ENCODE measurements at places on chromosomes 16 and 17.

GRCh38 chr16:84844049-84844350, 24.2 kb downstream of the CRISPLD2 start:
- DNase-seq = no peak

DNA sequence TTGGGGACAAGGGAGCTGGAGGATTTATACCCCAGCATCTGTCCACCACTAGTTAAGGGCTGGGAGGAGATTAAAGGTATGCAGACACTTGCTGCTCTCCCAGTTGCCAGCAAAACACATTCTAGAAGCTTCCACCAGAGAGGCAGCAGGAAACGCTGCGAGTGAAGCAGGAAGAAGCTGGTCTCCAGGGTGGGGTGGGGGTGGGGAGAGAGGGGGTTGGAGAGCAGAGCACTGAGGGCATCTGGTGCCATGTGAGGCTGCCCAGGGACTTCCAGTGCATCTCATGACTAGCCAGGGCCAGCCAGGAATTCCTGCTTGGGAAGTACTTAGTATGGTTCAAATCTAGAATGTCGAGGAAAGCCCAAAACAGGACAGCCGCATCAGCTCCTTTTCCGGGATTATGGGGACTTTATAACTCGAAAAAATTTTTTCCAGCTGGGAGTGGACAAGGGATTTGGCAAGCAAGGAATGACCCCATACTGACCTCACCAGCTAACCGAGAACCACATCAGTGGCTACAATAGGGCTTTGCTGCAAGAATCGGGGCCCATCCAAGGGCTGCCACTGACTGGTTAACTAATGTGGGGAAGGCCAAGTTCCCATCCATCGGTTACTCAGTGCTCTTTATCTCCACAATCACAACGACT, 26.2 kb upstream of the AXIN2 start:
- no peak for DNase-seq

- no peak for DNase-seq
Measured at GRCh38 chr17:38451840-38452529, 23.7 kb downstream of the ARHGAP23 start.

DNA sequence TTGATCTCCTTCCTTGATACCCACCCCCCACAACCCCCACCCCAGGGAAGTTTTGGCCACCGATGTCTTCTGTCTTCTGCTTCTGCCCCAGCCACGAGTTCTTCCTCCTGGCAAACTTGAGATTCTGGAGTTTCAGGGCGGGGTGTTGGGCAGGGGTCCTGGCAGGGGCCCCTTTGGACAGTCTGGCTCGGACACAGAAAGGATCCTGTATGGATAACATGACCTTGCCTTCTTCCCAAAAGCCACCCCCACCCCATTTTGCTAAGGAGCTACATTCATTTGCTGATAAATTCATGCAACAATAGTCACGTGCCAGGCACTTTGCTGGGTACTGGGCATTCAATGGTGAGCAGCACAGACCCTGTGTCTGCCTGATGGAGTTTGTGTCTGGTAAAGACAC, 5.9 kb upstream of the COL1A1 start:
- DNase-seq = no peak

- DNase-seq = no peak
Measured at GRCh38 chr17:49926886-49927285, 42.1 kb upstream of the DLX4 start.

DNA sequence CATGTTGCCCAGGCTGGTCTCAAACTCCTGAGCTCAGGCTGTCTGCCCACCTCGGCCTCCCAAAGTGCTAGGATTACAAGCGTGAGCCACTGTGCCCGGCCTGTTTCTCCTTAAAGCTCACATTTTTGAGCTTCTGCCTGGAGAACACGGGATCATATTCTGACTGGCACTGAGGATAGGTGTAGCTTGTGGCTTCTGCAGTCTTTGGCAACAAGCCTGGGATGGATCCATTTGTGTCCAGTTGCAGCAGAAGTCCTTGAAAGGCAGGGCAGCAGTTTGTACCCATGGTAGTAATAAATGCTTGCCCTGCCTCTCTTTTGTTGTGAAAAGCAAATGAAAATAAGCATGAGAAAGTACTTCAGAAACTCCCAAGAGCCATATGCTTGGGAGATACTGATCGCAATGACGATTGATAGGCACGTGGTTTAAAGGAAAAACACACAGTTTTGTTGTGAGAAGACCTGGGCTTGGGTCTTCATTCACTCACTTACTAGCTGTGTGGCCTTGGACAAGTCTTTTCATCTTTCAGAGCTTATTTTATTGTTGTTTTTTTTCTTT, 3.1 kb upstream of the CORO7 start:
- no peak for DNase-seq

DNA sequence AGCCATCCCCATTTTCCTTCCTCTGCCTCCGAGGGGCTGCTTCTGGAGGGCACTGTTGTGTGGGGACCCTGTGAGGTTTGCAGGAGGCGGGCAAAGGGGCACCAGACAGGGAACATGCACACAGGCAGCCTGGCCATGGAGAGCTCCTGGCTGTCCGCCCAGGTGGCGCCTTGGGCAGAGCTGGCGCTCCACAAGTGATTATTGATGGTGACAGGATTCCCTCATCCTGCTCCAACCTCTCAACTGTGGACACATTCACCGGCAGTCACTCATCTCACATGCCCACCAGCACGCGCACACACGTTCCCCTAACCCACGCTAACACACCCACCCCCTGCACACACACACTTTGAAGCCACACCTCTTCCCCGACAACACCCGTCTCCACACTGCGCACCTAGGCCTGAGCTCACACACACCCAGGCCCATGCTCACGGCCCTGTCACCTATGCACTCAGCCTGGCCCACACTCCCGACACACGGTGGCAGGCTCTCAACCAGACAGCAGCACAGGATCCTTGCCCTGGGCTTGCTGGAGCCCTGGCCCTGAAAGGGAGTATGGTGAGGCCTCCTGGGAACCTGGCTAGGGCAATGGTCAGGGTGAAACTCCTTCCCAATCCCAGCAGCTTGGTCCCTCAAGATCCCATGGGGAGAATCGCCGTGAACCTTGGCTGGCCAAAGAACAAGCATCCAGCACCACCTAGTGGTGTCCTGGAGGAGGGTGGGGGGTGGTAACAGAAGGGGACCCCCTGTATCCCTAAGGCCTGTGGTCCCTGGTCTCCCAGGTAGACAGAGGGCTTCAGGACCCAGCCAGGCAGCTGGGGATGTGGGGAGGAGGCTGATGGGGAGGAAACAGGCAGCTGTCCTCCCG, 3.6 kb downstream of the PNMT start:
- DNase-seq = no peak

DNA sequence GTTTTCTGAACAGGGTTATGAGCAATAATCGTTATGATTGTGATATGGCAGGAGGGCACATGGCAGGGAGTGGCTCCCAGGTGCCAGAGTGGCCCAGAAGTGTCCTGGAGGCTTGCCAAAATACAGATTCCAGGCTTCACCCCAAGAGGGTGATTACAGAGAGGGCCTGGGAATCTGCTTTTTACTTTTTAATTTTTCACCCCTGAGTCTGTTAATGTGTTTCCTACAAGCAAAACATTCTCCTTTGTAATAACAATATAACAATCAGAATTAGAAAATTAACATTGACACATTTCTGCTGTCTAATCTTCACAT, 212.4 kb downstream of the SNX29 start:
- no peak for DNase-seq

GRCh38 chr16:48999508-48999907, 282.1 kb downstream of the CBLN1 start:
- no peak for DNase-seq

DNA sequence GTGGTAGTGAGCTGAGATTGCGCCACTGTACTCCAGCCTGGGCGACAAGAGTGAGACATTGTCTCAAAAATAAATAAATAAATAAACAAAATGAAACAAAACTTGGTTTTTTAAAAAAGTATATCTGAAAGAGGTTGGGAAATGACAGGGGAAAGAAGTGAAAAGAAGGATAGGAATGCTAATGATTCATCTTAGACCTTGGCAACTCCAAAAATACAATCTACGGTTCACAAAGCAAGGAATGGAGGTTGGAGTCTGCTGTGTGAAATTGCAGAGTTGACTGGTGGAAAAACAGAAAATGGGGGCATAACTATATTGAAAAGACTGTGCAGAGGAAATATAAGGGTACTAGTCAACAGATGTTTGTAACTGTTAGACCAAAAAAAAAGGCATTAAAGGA, 40.0 kb upstream of the CD300E start:
- DNase-seq = no peak

DNA sequence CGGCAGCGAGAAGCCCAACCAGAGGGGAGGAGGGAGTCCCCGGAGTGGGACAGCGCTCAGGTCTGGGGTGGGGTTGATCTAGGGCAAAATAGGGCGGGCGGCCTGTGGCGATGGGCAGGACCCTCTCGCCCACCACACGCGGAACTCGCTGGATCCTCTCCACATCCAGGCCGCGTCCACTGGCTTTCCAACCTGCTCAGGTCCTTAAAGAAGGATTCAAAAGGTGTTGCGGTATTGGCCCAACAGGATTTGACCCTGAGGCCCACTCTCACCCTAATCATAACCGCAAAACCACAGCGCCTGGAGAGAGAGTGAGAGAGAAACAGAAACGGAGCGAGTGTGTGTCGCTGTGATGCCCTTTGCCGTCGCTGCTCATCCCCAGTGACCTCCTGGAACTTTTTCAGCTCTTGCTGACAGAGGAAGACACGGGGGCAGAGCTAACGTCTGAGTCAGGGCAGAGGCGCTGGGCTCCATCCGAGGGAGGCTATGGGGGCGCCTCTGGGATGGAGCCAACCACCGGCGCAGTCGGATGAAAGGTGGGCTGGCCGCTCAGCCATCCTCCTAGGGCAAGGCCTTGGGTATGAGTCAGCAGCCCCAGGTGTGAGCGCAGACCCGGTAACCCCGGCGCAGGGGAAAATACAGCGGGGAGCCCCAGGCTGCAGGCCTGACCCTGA, 16.7 kb upstream of the OR1F1 start:
- DNase-seq = no peak

- no peak for DNase-seq
Measured at GRCh38 chr17:43360376-43360738, 38.4 kb upstream of the ARL4D start.

DNA sequence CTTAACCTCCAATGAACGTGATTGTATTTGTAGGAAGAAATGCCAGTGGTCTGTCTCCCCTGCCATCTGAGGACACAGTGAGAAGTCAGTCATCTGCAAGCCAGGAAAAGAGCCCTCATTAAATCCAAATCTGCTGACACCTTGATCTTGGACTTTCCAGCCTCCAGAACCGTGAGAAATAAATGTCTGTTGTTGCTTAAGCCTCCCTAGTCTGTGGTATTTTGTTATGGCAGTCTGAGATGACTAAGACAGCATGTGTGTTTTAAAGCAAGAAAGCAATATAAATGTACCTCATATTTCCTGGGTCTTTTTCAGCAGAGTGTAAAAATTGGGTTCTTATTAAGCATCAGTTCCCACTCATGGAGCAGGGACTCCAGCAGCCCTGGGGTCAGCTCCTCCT, 177.9 kb upstream of the NLRP1 start:
- no peak for DNase-seq

DNA sequence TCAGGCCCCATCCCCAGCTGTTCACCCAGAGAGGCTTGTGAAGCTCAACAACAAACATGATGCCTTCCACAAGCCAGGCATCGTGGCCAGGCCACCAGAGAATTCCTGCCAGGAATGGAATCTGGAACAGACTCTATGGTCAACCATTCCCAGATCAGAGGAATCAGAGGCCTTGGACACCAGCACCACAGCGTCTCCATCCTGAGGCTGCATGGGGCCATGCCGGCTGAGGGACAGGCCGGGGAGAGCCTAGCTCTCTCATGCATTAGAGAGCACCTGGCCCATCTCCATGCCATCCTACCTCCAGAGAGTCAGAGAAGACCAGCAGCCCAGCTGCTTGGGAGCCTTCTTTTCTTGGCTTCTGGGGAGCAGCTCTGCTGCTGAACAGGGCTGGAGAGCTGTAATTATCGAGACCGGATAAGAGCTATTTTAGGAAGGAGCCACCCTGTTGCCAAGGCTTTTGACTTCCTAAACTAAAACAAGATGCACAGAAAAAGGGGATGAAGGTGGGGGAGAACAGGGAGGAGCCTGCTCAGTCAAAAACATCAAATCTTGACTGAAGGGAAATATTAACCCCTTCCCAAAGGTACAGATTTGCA, 24.5 kb upstream of the MTMR4 start:
- no peak for DNase-seq

DNA sequence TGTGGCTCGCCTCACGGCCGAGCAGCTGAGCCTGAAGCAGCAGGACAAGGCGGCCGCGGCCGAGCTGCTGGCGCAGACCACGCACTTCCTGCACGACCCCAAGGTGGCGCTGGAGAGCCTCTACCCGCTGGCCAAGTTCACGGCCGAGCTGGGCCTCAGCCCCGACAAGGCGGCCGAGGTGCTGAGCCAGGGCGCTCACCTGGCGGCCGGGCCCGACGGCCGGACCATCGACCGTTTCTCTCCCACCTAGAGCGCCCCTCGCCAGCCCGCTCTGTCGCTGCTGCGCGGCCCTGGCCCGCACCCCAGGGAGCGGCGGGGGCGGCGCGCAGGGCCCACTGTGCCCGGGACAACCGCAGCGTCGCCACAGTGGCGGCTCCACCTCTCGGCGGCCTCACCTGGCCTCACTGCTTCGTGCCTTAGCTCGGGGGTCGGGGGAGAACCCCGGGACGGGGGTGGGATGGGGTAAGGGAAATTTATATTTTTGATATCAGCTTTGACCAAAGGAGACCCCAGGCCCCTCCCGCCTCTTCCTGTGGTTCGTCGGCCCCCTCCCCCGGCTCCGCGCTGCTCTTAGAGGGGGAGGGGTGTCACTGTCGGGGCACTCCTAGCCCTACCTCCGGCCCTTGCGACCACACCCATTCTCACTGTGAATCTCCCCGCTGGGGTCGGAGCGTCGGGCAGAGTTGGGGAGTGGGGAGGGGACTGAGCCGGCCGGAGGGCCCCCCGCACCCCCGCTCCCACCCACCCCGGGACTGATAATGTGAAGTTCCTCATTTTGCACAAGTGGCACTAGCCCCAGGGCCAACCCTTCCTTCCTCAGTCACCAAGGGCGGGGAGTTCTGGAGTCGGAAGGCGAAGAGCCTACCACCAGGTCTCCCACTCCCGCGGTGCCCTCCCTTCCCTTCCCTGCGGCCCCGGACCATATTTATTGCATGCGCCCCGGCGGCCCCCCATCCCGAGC, 4.0 kb downstream of the HIC1 start:
- DNase-seq = no peak

DNA sequence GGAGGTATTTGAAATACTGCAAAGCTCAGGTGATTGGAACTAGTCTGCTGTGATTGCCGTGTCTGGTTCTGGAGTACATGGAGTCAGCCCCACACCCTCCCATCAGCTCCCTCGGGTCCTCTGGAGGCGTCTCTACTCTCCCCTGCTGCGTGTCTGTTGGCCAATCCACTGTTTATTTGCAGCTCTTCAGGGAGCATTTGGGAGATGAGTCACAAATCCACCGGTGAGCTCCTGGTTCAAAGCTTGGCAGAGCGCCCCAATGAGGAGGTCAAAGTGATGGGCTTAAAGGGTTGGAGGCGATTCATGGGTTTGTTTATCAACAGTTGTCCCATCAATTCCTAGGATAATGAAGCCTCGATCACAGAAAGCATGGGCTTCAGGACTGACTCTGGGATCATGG, 14.6 kb downstream of the CALB2 start:
- no peak for DNase-seq

GRCh38 chr17:1839516-1839915, 9.7 kb downstream of the RPA1 start:
- no peak for DNase-seq

Data from putamen (tissue), 1 donor.